ENCODE measurements at places on chromosomes 3 and 15. TPM values are rescaled to one million over a fixed set of nuclear protein-coding genes. Genes with fewer than 3 reads are reported as not detected.

- no peak for DNase-seq
Measured at GRCh38 chr15:28060005-28060404, 39.1 kb downstream of the OCA2 start.

- DNase-seq: no peak
Measured at GRCh38 chr3:27145719-27146118, 223.5 kb downstream of the NEK10 start.

- no peak for DNase-seq
Measured at GRCh38 chr3:132625613-132626012, 28.5 kb downstream of the ACKR4 start.

- peak; percentile 91 for DNase-seq
Measured at GRCh38 chr3:46276497-46277099, 34.3 kb downstream of the CCR3 start.

DNA sequence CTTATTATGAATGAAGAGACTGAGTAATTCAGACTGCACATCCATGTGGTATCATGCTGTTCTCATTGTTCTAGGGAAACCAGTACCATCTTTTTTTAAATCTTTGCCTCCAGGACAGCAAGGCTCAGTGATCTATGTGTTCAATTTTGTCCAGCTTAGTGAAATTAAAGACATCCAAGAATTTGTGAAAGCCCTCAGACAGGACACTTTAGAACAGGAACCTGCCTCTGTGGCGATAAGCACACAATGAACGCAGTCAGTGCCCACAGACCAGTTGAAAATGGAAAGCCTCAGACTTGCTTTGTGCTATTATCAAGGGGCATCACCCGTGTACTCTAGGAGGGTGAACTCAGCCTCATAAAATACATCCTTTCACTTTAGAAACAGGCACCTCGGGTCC is 20.1 kb downstream of the EID1 start:
- no peak for DNase-seq

DNA sequence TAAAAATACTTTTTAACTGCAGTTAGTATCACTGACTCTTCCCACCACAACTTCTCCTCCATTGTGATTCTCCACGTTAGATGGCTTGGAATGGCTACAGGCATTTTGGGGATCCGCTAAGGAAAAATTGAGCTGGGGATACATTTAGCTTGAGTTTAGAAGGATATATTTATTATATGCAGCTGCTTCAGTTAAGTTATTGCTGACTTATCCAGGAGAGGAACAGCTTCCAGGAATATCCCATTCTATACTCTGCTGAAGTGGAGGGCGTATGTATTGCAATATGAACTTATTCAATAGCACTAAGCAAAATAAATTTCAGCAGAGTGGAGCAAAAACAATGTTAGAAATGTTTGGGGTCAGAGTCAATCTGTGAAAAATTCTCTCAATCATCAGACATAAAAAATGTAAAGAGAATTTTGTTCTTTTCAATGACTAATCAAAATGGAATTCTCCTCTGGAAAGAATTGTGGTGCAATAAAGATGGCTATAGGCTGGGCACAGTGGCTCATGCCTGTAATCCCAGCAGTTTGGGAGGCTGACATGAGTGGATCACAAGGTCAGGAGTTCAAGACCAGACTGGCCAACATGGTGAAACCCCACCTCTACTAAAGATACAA is 84.7 kb downstream of the NCEH1 start:
- DNase-seq: no peak

- DNase-seq: no peak
Measured at GRCh38 chr15:85632014-85632413, 162.7 kb downstream of the KLHL25 start.

DNA sequence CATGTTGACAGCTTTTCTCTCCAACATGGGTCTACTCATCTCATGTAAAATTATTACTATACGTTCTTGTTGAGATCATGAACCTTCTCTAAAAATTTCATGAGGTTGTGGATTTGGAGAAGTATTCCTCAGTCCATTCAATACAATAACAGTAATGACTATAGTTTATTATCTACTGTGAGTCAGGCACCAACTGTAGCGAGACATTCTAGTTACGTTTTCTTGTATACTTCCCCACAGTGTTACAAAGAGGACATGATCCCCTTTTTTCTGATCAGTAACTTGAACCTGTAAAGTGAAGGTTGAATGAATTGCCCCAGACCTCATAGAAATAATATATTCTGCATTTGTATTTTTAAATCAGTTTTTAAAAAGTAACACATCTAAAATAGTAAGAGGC is 76.4 kb downstream of the AKAP13 start:
- no peak for DNase-seq

GRCh38 chr15:70209499-70209898 is 111.8 kb upstream of the TLE3 start:
- DNase-seq: no peak

DNA sequence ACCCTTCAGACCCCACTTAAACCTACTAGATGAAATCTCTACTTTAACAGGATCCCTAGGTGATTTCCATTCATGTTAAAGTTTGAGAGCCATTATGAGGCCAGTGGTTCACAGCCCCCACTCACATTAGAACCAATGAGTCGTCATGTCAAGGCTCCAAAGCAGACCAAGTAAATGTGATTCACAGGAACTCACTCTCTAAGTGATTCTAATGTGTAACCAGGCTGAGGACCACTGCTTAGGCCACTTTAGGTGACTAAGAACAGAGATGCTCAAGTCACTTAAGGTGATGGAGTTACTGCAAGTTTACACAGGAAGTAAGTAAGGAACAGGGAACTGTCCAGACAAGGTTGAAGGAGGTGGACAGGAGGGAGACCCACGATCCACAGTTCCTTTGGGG is 7.7 kb downstream of the GALNT15 start:
- DNase-seq: no peak

DNA sequence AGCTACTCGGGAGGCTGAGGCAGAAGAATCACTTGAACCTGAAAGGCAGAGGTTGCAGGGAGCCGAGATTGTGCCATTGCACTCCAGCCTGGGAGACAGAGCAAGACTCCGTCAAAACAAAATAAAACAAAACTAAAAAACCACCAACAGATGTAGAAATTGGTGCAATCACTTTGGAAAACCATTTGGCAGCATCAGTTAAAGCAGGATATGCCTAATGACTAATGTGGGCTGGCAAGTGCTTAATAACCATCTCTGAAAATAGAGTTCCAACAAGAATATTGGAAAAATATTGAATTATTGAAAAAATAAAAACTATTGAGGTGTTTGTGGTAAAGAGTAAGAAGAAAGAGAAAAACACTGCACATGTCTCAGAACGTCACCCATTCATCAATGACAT is 16.1 kb upstream of the RTP3 start:
- no peak for DNase-seq

GRCh38 chr3:48503401-48504050 is 448 bp downstream of the SHISA5 start:
- no peak for DNase-seq

DNA sequence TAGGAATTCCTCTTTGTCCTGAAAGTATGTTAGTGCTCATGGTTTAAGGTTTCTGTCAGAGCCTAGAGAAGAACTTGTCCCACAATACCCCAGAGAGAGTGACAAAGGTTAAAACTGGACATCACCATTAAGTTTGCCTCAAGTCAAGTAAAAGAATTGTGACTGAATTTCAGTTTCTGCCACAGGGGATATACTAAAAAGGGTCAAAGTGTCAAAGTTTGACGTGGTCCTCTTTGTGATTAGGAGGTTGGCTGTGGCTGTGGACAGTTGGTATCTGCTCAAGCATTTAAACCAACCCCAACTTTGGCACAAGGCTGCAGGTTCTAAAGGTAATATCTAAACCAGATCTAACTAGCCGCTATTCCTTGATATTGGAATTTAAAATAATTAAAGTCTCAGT is 26.1 kb downstream of the FMN1 start:
- DNase-seq: no peak

- no peak for DNase-seq
Measured at GRCh38 chr3:72907731-72908620, 20.1 kb downstream of the GXYLT2 start.

DNA sequence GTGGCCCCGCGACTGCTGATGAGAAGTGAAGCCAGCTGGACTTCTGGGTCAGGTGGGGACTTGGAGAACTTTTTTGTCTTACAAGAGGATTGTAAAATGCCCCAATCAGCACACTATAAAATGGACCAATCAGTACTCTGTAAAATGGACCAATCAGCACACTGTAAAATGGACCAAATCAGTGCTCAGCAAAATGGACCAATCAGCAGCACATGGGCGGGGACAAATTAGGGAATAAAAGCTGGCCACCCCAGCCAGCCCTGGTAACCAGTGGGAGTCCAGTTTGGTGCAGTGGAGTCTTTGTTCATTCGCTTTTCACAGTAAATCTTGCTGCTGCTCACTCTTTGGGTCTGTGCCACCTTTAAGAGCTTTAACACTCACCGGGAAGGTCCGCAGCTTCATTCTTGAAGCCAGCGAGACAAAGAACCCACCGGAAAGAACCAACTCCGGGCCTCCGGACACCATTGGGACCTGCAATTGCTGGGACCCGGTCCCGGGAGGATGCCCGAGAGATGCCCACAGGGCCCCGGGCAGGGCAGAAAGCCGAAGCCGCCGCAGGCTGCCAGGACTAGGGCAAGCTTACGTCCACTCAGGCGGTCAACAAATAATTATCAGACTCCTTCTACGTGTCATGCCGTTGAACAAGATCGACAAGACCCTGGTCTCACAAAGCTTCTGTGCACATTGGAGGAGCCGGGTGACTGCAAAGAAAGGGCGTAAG is 8.3 kb upstream of the NR2E3 start:
- DNase-seq: no peak

- no peak for DNase-seq
Measured at GRCh38 chr15:77784361-77785292, 151.9 kb upstream of the LINGO1 start.

GRCh38 chr3:44902628-44903027 is 28.2 kb downstream of the TGM4 start:
- no peak for DNase-seq

- no peak for DNase-seq
Measured at GRCh38 chr3:72144773-72145505, 360.0 kb upstream of the PROK2 start.

DNA sequence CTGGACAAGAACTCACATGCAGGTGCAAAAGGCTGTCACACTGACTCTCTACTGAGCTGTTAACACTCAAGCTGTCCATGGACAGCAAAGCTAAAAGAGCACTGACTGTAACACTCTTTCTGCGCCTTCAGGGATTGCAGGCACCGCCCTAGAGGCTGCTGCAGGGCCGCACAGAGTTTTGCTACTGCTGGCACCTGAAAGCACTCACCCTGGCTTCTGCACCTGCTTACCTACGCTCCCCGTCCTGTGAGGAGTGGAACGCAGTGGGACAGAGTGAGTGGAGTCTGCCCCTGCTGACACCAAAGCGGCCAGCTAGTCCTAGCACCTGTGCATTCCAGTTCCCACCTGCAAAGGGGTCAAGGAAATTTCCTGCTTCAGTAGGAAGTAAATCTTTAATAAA is 941.3 kb downstream of the DIPK2A start:
- DNase-seq: no peak

DNA sequence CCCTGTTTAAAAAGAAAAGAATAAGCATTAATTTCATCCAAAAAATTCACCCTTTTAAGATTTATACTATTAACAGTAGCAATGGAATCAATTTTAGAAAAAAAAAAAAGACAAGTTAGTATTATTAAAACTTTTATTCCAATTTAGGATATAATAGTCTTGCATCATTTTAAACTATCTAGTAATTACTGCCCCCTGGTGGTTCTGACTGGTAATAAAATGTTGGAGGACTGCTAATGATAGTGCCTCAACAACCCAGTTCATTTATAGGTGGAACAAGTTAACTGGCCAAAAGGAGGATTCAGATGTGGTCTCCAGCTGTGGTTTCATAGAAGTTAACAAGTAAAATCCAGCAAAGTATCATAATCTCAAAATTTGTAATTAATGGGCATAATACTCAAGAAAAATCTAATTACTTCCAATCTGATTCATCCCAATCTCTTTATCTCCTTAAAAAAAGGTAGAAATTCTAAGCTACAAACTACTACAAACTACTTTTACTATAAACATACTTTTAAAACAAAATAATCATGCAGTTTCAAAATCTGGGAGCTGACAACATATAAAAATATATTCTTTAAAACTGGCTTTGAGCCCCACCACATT is 30.7 kb upstream of the WDR49 start:
- no peak for DNase-seq

- DNase-seq: no peak
Measured at GRCh38 chr3:76410762-76411281, 625.5 kb upstream of the ZNF717 start.

GRCh38 chr15:101042320-101042719 is 123.2 kb downstream of the LRRK1 start:
- DNase-seq: no peak

- no peak for DNase-seq
Measured at GRCh38 chr15:23750776-23751175, 63.7 kb upstream of the NDN start.

DNA sequence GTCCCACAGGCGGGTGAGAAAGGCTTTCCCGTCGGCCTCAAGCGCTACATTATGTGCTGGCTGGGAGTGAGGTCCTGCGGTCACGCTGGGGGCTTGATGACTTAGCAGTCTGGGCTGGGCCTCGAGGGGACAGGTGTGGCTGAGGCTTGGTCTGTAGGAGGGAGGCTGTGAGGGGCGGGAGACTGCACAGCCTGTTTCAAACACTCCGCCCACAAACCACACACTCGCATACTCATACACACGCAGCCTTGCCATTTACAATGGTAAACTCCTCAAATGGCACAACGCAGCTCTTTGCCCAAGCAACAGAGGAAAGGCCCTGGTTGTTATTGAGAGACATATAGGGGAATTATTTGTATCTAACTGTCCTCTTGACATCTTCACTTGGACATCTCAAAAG is 32.4 kb upstream of the RASGRF1 start:
- DNase-seq: peak; percentile 78

DNA sequence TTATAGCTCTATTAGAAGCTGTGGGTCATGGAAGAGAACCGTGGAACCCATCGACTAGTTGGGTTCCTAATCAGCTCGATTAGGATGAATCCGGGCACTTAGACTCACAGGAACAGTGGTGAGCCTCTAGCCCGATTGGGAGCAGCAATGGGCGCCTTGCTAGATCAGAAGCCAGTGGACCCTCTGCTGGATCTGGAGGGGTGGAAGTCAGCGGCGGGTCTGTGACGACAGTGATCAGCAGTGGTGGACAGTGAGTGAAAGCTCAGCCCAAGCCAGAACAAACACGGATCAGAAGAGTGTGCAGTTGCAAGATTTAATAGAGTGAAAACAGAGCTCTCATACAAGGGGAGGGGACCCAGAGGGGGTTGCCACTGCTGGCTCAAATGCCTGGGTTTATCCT is 1170.2 kb downstream of the OTOL1 start:
- DNase-seq: no peak

- DNase-seq: no peak
Measured at GRCh38 chr15:39016706-39017105, 452.1 kb upstream of the RASGRP1 start.

GRCh38 chr3:148095962-148096361 is 601.7 kb upstream of the AGTR1 start:
- no peak for DNase-seq

- no peak for DNase-seq
Measured at GRCh38 chr3:72961752-72962151, 34.9 kb upstream of the PPP4R2 start.

Gene CACNA2D2
- 1.2 TPM for total RNA-seq

Gene KLF15
- 208 TPM for total RNA-seq

Gene CPB1
- total RNA-seq: not detected

Gene MAN2A2
- 30.7 TPM for total RNA-seq

Gene SKOR1
- 0.58 TPM for total RNA-seq

Gene GRM2
- 0.52 TPM for total RNA-seq

Gene CCDC9B
- total RNA-seq: 72.6 TPM

Gene SELENOT
- 34.5 TPM for total RNA-seq
